Aorta (tissue), 5 donors: ENCODE measurements at places on chromosomes 1 and 21. TPM values are rescaled to one million over a fixed set of nuclear protein-coding genes. Genes with fewer than 3 reads are reported as not detected.
A peak's percentile ranks its signal among the peaks of the same experiment; 100 is the strongest.

GRCh38 chr1:221704306-221704705, 37.6 kb downstream of the DUSP10 start:
- no peak overlapping the region for H3K27ac ChIP-seq
- DNase-seq: no peak
- no peaks in the 10 kb centered on the region for H3K4me1 ChIP-seq
- peaks cover 11% of the 10 kb centered on the region for H3K36me3 ChIP-seq

Gene PLA2G2C
- total RNA-seq: 0.81 TPM

- DNase-seq: no peak
- no peaks in the 10 kb centered on the region for H3K4me1 ChIP-seq
- no peak overlapping the region for H3K4me3 ChIP-seq
- H3K36me3 ChIP-seq: no peaks in the 10 kb centered on the region
Observed at GRCh38 chr1:188706742-188707141, 1770.9 kb downstream of the BRINP3 start.

GRCh38 chr21:34790341-34790740, 121.5 kb downstream of the CLIC6 start:
- H3K27me3 ChIP-seq: no peaks in the 10 kb centered on the region
- no peaks in the 10 kb centered on the region for H3K4me1 ChIP-seq
- H3K4me3 ChIP-seq: no peak overlapping the region

DNA sequence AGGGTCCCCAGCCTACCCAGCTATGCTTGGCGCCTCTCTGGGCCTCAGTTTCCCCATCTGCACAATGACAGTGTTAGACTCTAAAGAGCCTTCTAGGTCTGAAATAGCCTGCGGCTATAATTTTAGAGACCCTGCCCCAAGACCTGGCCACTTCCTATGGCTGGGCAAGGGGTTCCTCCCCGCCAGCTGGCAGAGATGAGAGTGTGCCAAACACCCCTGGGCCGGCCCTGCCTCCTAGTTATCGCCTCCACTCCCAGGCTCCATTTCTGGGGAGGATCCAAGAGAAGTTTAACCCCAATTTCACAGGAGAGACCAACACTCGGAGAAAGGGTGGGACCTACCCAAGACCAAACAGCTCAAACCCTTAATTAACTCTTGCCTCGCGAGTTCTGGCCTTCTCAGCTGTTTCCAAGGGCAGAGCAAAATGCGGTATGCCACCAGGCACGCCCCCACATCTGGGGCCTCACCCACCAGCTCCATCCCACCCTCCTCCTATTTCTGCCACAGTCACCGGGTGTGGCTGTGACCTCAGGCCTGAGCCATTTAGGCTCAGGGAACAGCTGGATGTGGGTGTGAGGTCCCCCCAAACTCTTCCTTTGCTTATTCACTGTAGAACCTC, 35.7 kb downstream of the TTC39A start:
- no peaks in the 10 kb centered on the region for H3K27me3 ChIP-seq
- H3K27ac ChIP-seq: no peak overlapping the region
- H3K36me3 ChIP-seq: no peaks in the 10 kb centered on the region
- H3K4me3 ChIP-seq: no peak overlapping the region
- no peak for DNase-seq

Gene DIPK1A
- total RNA-seq: 11.0 TPM

Gene DMBX1
- not detected for total RNA-seq

GRCh38 chr1:2526824-2527555, 594 bp upstream of the PANK4 start:
- no peaks in the 10 kb centered on the region for H3K27me3 ChIP-seq
- DNase-seq: no peak
- peak overlapping the region; percentile 2 for H3K27ac ChIP-seq
- no peaks in the 10 kb centered on the region for H3K36me3 ChIP-seq
- H3K4me1 ChIP-seq: no peaks in the 10 kb centered on the region

GRCh38 chr1:179889589-179889988, 7.5 kb downstream of the TOR1AIP1 start:
- no peaks in the 10 kb centered on the region for H3K4me1 ChIP-seq
- H3K4me3 ChIP-seq: no peak overlapping the region
- H3K27me3 ChIP-seq: no peaks in the 10 kb centered on the region
- no peak for DNase-seq
- no peak overlapping the region for H3K27ac ChIP-seq

Gene TNFRSF4
- total RNA-seq: 3.5 TPM

Gene OXCT2
- total RNA-seq: 1.3 TPM

Gene SPRR3
- not detected for total RNA-seq

Gene FAM131C
- not detected for total RNA-seq

Gene HCRTR1
- total RNA-seq: not detected

DNA sequence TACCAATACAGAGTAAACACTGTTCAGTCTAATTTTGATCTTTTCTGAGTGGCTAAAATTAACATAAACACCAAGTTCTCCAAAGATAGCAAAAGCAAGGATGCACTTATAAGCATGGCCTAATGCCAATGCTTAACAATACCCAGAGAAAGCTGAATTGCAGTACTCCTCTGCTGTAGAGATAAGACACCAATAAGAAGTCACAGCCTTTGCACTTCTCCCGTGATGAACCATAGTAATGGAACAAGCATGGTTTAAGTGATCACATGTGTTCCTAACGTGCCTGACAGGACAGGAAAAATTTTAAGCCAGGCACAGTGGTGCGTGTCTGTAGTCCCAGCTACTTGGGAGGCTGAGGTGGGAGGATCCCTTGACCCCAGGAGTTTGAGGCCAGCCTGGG, 5.6 kb downstream of the PRDX1 start:
- DNase-seq: no peak
- no peak overlapping the region for H3K4me3 ChIP-seq
- peaks cover 10% of the 10 kb centered on the region for H3K36me3 ChIP-seq

Gene GPR37L1
- total RNA-seq: 0.06 TPM

GRCh38 chr1:230307213-230307612, 118.9 kb downstream of the PGBD5 start:
- H3K4me3 ChIP-seq: no peak overlapping the region
- H3K27ac ChIP-seq: no peak overlapping the region
- H3K27me3 ChIP-seq: no peaks in the 10 kb centered on the region
- no peaks in the 10 kb centered on the region for H3K4me1 ChIP-seq

DNA sequence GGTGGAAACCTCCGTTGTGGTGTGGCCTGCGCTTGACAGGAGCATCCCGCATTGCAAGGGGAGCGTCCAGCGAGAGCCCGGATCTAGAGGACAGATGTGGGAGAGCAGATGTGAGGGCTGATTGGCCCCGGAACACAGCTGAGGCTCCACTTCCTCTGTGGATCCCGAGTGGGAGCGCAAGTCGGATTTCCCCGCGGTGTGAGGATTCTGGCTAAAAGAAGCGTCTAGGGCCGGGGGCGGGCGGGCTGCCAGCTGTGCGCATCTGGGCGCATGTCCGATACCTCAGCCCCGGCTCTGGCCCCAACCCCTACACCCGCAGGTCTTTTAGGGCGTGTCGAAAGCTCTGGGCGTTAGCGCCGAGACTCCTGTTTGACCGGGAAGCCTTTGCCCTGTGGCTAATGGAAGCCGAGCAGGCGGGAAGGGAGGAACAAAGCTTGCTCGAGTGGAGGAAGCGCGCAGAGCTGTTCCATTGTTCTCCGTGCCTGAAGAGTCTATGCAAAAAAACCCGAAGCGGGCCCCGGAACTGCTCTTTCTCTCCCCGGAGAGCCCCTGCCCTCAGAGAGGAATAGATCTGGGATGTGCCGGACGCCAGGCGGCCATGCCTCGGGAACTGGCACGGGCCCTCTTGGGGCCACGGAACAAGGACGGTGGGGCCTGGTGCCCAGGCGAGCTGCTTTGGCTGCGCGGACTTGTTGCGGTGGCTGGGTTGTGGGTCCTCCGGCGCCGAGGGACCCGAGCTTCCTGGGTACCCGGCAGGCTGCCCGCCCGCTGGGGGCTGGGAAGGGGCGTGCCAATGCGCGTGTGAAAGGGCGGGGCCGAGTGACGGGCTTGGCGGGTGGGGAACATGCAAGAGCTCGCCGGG, 111.1 kb downstream of the NAV1 start:
- DNase-seq: peak; percentile 92
- no peak overlapping the region for H3K27ac ChIP-seq
- H3K36me3 ChIP-seq: no peaks in the 10 kb centered on the region
- no peaks in the 10 kb centered on the region for H3K4me1 ChIP-seq
- H3K4me3 ChIP-seq: peak overlapping the region; percentile 40

DNA sequence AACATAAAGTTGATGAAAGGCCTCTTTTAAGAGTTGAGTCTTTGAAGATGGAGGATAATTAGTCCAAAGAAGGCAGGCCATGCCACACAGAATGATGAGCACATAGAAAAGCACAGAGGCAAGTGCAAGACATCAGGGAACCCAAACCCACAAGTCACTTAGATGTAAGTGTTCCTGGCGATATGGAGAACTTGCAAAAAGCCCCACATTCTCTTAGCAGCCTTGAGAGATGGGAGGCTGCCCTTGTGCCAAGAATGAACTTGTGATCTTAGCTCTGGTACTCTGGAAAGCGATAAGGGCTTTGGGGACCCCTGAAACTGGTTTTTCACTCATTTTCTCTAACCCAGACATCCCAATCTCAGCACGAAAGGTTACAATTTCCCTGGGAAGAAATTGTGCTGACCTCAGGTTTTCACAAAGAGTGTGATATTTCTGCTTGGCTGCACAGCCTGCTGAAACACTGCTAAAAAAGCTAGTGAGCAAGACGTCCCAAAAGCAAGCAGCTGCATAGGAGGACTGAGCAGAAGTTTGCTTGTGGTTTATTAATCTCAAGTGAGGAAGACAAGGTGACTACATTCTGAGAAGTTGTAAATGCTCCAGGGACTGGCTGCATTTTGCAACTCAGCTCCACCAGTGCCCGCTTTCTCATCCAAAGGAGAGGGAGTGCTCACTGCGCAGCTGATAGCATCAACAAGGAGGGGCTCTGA, 496.9 kb upstream of the CAMK1G start:
- DNase-seq: no peak
- H3K36me3 ChIP-seq: no peaks in the 10 kb centered on the region

- peak; percentile 12 for DNase-seq
- no peaks in the 10 kb centered on the region for H3K36me3 ChIP-seq
- H3K4me3 ChIP-seq: no peak overlapping the region
- H3K4me1 ChIP-seq: no peaks in the 10 kb centered on the region
- H3K27me3 ChIP-seq: no peaks in the 10 kb centered on the region
Observed at GRCh38 chr1:201094832-201095231, 17.4 kb downstream of the CACNA1S start.

DNA sequence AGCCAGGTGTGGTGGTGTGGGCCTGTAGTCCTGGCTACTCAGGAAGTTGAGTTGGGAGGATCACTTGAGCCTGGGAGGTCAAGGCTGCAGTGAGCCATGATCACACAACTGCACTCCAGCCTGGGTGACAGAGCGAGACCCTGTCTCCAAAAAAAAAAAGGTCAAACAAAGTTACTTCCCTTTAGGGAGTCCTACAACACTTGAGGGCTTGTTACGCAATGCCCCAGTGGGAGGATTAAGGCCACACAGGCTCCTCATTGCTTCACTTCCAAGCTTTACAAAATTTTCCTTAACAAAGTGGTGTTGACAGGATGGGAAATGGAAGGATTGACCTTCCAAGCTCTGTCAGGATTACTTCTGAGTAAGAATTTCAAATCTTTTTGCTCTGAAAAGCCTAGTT, 6.2 kb upstream of the EXTL1 start:
- no peaks in the 10 kb centered on the region for H3K27me3 ChIP-seq
- H3K36me3 ChIP-seq: no peaks in the 10 kb centered on the region
- no peaks in the 10 kb centered on the region for H3K4me1 ChIP-seq
- no peak for DNase-seq
- no peak overlapping the region for H3K27ac ChIP-seq
- H3K4me3 ChIP-seq: no peak overlapping the region

DNA sequence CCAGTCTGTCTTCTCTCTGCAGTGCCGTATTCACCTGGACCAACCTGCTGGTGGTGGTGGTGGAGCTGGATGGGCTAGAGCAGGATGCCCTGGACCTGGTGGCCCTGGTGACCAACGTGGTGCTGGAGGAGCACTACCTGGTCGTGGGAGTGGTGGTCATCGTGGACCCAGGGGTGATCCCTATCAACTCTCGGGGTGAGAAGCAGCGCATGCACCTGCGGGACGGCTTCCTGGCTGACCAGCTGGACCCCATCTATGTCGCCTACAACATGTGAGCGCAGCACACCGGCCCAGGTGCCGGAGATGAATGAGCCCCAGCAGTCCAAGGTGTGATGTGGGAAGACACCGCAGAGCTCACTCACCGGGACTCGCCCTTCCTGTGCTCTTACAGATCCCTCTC, 37.5 kb downstream of the S100B start:
- no peak overlapping the region for H3K4me3 ChIP-seq
- no peak overlapping the region for H3K27ac ChIP-seq
- peaks cover 20% of the 10 kb centered on the region for H3K36me3 ChIP-seq
- peak; percentile 68 for DNase-seq
- H3K4me1 ChIP-seq: no peaks in the 10 kb centered on the region

Gene TSPAN2
- 49.5 TPM for total RNA-seq

Gene NR1I3
- total RNA-seq: not detected

Gene SPRR1A
- not detected for total RNA-seq

GRCh38 chr1:227437495-227438008, 119.3 kb upstream of the CDC42BPA start:
- no peak for DNase-seq
- peak overlapping the region; percentile 41 for H3K4me3 ChIP-seq
- no peaks in the 10 kb centered on the region for H3K27me3 ChIP-seq
- H3K4me1 ChIP-seq: no peaks in the 10 kb centered on the region

Gene BARHL2
- total RNA-seq: not detected

DNA sequence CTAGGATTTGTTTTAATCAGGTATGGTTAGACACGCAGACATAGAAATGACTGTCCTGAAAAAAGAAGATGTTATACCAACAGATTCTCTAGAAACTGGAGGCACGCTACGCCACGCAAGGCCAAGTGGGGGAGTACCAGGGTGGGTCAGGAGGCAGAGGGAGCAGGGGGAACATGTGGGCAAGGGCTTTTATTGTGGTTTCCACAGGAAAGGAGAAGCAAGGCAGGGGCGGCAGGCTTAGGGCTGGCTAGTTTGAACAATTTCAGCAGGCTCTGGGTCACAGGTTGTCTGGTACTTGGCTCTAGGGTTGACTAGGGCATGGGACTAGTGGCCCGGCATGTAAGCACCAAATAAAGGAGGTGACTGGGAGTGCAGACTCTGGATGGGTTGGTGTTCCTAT, 7.2 kb downstream of the MTARC2 start:
- H3K27ac ChIP-seq: no peak overlapping the region
- no peak overlapping the region for H3K4me3 ChIP-seq
- peaks cover 7% of the 10 kb centered on the region for H3K36me3 ChIP-seq
- H3K4me1 ChIP-seq: no peaks in the 10 kb centered on the region
- H3K27me3 ChIP-seq: no peaks in the 10 kb centered on the region
- no peak for DNase-seq

GRCh38 chr21:44695184-44695583, 1.8 kb upstream of the KRTAP10-12 start:
- no peak for DNase-seq
- H3K4me1 ChIP-seq: no peaks in the 10 kb centered on the region
- no peaks in the 10 kb centered on the region for H3K36me3 ChIP-seq

Gene CYP4A22
- 0.23 TPM for total RNA-seq

Gene RAB42
- total RNA-seq: 4.3 TPM
